NCI-H524 (cell line): ENCODE measurements at places on chromosomes 2 and 18.

DNA sequence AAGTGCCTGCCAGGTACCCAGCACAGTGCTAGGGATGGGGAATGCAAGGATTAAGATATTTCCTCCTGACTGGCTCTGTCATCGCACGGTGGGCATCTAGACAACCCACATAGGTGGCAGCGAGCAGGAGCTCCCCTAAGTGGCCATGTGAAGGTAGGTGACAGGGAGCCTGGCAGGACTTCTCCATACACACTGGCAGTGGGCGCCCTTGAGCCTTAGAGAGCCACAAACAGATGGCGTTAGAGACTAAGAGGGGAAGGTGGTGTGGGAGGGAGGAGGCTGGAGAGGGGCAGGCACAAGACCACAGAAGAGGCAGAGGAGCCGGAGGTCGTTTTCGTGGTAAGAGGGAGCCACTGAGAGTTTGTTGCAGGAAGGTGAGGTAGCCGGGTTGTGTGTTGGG, 15.2 kb downstream of the PRELID3A start:
- DNase-seq, result peak; percentile 96

DNA sequence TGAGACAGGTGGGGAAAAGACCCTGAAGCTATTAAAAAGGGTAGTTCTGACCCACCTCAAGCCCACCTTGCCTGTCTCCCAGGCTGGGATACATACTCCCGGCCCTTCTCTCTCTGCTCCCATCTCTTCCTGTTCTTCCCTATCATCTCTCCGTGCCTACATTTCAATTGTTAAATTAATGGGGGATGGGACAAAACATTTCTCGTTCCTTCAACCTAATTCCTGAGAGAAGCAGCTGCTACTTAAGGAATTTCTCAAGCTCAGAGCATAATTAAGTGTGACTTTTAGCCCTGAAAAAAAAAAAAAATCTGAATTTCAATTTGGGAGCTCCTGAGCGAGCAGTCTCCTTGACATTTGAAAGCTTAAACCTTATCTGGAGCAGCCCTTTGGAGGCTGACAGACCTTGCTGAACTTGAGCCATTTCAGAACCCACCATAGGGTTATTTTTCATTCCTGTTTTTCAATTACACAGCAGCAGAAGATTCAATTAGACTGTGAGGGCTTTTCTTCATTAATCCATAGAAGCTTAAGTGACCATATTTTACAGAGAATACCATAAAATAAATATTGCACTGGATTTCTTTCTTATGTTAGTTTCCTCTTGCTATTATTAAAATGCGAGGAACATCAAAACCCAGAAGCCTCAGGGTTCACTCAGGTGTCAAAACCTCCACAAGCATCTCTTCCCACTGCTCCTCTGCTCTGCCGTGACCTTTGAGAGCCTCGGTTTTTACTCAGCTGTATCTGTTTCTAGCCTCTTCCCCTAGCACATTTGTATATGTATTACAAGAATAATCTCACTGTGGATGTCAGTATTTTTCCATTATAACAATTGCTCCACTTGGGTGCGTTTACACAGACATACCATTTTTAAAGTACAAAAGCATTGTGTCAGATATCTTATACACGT, 125.7 kb downstream of the B3GNT2 start:
- DNase-seq, result no peak

GRCh38 chr2:233768076-233768475, 8.0 kb downstream of the UGT1A1 start:
- DNase-seq, result no peak

DNA sequence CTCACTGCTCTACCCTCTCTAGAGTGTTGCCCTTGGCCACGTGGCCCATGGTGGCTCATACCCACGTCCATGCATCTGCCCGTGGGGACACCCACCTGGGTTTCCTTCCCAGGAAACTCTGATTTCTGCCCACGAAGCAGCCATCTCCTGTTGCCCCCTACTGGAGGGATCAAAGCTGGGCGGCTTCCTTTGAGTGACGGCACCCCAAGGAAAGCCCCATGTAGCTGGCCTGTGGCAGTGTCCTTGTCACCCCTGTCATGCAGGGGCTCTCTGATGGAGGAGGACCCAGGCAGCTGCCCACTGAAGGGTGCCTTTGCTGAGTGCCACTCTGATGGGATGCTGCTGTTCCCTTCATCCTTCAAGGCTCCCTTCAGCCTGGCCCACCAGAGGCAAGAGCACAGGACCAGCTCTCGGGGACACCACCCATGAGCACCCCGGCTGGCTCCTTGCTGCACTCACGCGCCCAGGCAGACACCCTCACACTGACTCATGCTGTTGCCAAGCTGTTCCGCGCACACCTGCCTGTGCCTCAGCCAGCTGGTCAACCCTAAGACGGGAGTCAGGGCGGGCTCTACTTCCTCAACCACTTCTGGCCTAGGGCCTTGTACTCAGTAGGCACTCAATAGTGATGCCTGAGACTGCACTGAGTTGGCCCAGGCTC, 101.1 kb downstream of the CTIF start:
- DNase-seq, result no peak

DNA sequence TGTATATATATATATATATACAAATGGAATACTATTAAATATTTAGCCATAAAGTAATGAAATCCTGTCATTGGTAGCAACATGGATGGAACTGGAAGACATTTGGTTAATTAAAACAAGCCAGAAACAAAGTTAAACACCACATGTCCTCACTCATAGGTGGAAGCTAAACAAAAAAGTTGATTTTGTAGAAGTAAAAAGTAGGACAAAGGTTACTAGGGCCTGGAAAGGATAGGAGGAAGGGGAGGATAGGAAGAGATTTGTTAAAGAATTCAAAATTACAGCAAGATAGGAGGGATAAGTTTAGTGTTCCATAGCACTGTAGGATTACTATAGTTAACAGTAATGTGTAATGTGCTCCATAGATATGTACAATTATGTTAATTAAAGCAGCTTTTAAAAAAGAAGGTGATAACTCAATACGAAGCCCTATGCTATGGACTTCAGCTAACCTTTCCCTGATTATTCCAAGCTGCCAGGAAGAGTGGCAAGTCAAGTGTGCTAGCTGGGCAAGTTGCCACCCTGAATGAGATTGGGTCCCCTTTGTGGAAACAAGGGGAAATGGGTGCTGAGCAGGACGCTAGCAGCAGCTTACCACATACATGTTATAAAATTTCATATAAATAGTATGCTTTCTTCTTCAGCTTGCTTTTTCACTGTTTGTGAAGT, 12.3 kb downstream of the MERTK start:
- DNase-seq, result no peak

GRCh38 chr18:71707985-71708500, 836.1 kb downstream of the CBLN2 start:
- no peak for DNase-seq
